Foreskin keratinocyte (primary cell): ENCODE measurements at places on chromosomes 4 and X. TPM values are rescaled to one million over a fixed set of nuclear protein-coding genes. Genes with fewer than 3 reads are reported as not detected.

SLC25A43 gene
- 20.3 and 22.0 TPM in 2 replicates for total RNA-seq

FAT1 gene
- 288 and 372 TPM in 2 replicates for total RNA-seq

CENPVL3 gene
- not detected in 2 replicates for total RNA-seq

CSAG1 gene
- total RNA-seq = not detected in 2 replicates

MAMLD1 gene
- total RNA-seq = 1.1 and 1.3 TPM in 2 replicates

UGT2B7 gene
- total RNA-seq = 0.07 TPM in 1 of 2 replicates, not detected in the other

CPE gene
- total RNA-seq = 0.75 and 0.95 TPM in 2 replicates

MTNR1A gene
- total RNA-seq = not detected in 2 replicates

BMX gene
- 0.03 TPM in 1 of 2 replicates, not detected in the other for total RNA-seq

DRD5 gene
- total RNA-seq = not detected in 2 replicates

INTU gene
- total RNA-seq = 3.1 and 3.8 TPM in 2 replicates

SYNPO2 gene
- total RNA-seq = 0.41 and 0.46 TPM in 2 replicates

AMTN gene
- not detected in 2 replicates for total RNA-seq

DNA sequence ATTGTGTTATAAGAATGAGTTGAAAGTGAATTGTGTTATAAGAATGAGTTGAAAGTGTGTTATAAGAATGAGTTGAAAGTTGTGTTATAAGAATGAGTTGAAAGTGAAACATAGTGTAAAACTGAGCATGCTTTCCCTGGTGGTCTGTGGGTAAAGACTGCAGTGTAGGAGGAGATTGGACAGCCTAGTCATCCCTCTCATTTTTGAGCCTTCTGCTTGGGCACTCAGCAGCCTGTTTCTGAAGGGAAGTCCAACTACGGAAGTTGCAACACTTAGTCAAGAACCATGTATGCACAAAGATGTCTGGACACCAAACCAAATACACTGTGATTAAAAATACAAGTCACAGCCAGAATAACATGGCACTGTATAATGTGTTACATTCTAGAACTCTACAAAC, 72.6 kb downstream of the ANK2 start:
- DNase-seq = no peak

- no peak for DNase-seq
Measured at GRCh38 chr4:118081434-118081833, 47.1 kb downstream of the NDST3 start.

DNA sequence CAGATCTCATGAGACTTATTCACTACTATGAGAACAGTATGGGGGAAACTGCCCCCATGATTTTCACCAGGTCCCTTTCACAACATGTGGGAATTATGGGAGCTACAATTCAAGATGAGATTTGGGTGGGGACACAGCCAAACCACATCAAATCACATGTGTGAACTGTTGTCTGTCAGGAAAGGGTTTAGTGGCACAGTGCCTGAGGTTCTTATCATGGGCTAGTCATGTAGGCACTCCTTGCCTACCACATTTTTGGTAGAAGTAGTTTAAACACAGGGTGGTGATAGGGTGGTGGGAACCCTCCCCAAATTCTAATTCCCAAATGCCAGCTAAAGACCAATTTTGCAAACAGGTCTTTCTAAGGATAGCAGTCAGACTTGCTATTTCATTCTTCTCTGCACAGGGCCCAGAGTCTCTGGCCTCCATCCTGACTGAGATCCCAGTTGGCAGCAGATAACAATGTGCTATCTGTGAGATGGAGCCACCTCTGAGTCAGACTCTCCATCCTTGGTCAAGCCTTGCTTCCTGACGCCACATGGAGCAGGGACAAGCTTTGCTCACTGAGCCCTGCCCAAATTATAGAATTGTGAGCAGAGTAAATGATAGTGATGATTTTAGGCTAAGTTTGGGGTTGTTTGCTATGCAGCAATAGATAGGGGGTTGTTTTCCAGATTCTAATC, 33.5 kb upstream of the SETD7 start:
- no peak for DNase-seq

DNA sequence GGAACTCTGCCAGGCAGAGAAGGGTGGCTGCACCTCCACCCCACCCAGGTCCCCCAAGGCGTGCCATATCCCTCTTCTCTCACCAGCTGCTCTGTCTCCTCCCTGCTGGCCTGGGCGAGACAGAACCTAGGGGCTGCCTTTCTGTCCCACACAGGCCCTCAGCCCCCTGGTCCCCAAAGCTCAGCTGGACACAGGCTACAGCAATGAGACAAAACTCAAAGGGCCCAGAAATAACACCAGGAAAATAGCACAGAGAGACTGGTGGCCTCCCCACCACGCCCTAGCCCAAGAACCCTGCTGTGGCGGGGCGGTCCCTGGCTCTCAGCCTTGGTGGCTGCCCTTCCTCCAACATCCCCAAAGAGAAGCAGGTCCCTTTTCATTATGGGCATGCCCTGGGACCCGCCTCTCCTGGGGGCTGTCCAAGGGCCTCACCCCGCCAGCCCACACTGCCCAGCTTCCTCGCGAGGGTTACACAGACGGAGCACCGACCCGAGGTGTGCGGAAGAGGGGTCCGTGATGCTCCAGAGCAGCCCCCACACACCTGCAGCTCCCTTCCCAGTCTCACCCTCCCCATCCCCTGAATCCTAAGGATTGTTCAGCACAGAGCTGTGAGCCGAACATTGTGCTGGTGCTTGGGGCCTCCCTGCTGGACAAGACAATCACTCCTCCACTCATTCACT, 67.7 kb upstream of the HMX1 start:
- no peak for DNase-seq

DNA sequence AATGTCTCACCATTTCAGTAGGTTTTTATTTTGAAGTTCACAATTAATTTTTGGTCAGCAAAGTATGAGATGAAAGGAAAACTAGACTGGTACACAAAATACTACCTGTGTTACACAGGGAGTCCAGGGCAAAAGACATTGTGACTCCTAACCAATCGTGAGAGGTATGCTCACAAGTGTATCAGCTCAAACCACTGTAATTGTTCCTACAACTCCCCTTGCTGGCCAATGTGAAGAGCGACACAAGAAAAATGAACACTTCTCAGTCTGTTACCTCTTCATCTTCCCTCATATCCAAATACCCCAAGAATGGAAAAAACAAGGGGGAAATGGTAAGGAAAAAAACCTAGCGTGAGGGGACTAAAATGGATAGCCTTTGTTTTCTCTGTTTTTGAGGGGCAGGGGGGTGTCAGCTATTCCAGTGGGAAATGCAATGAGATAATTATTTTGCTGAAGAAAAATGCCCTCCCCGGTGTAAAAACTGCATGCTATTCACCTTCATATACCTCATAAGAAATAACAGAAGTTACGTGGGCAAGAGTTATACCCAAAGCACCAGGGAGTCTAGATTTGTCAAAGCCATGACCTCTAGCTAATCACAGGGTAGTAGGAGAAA, 30.6 kb upstream of the NSUN7 start:
- DNase-seq = peak; percentile 57

- DNase-seq = no peak
Measured at GRCh38 chr4:139207873-139208403, 30.9 kb upstream of the ELF2 start.

GRCh38 chr4:121790976-121791375, 10.1 kb upstream of the EXOSC9 start:
- no peak for DNase-seq

- peak; percentile 28 for DNase-seq
Measured at GRCh38 chr4:27514711-27515110, 654.1 kb downstream of the STIM2 start.

GRCh38 chrX:11321986-11322385, 28.8 kb downstream of the AMELX start:
- DNase-seq = no peak

DNA sequence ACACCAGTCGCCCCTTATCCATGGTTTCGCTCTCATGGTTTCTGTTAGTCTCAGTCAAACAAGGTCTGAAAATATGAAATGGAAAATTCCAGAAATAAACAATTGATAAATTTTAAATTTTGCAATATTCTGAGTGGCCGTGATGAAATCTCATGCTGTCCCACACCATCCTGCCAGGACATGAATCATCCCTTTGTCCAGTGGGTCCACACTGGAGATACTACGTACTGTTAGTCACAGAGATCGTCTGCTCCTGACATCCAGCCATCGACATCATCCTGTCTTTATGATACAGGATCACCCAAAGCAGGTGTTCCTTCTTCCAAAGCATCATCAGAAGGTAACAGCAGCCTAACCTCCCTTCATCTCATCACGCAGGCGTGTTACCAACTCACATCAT, 76.5 kb upstream of the MSX1 start:
- DNase-seq = no peak

- DNase-seq = no peak
Measured at GRCh38 chrX:45799576-45799975, 598.9 kb upstream of the DIPK2B start.

- DNase-seq = no peak
Measured at GRCh38 chr4:123133397-123134050, 211.1 kb upstream of the NUDT6 start.

DNA sequence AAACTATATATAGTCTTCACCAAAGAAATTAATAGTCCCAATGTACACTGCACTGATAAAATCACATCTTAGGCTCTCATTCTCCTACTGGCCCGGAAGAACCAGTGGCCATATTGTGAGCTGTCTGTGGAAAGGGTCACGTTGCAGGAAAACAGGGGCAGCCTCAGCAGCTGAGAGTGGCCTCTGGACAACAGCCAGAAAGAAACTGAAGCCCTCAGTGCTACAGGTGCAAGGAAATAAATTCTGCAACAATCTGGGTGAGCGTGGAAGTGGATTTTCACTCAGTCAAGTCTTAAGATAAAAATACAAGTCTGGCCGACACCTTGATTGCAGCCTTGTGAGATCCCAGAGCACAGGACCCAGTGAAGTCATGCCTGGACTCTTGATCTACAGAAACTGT, 3.2 kb upstream of the SLC25A14 start:
- DNase-seq = no peak
